ENCODE measurements at places on chromosomes 1 and 21.

DNA sequence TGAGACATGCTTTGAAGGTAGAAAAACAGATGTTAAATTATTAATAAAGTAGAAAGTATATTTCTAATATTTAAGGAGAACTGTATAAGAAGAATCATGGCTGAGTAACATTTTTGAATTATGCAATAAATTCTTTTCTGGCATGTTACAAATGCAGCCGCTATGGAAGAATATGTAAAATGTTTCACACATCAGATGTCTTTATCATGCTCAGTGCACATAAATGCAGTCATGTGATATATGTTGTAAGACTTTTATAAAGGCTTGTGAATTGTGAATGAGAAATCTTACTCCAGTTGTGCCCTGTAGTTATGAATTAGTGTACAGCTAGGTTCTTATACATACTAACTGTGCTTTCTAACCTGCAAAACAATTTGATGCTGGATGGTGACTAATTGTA, 53.5 kb downstream of the LRRC8B start:
- DNase-seq, result no peak

GRCh38 chr1:61121631-61122030, 39.3 kb downstream of the NFIA start:
- DNase-seq, result no peak

DNA sequence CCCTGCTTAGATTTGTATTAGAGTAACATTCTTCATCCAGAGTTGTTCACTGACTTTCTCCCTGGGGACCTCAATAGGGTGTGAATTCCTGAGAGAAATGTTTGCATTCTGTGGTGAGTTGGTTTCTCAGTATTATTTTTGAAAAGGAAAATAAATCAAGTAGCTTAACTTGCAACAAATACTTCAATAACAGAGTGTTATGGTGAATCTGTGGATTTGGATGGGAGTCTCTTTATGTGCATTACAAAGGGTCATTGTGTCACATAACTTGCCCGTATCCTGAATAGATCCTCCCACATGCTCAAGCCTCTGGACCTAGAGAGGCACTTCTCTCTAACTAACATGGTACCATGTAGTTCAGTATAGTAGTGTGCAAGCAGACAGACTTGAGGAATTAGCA, 68.4 kb upstream of the IPO9 start:
- DNase-seq, result peak; percentile 79

- DNase-seq, result no peak
These were observed 42.3 kb downstream of the UBE4B start for GRCh38 chr1:10074852-10075730.

- DNase-seq, result no peak
These were observed 56.0 kb downstream of the TBCE start for GRCh38 chr1:235423214-235423652.

- peak; percentile 82 for DNase-seq
These were observed 65.9 kb downstream of the NDUFS5 start for GRCh38 chr1:39091845-39092645.

DNA sequence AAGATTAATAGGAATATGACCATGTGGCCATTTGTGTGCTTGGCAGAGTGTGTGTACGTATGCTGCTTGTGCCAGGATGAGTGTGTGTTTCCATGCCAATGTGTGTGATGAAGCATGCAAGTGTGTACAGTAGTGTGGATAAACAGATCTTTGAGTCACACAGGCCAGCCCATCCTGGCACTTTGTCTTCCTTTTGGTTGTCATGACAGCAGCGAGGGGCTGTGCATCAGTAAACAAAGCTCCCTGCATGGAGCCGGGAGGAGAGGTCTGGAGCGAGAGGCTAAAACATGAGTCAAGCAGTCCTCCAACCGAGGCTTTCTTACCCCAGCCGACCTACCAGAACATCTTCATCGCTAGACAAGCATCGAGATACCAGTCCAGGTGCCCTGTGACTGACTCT, 221.2 kb downstream of the CACNA1E start:
- no peak for DNase-seq

- DNase-seq, result no peak
These were observed 1.9 kb upstream of the CFH start for GRCh38 chr1:196649990-196650389.

- DNase-seq, result peak; percentile 96
These were observed 6.3 kb upstream of the TMEM39B start for GRCh38 chr1:32066489-32066873.

DNA sequence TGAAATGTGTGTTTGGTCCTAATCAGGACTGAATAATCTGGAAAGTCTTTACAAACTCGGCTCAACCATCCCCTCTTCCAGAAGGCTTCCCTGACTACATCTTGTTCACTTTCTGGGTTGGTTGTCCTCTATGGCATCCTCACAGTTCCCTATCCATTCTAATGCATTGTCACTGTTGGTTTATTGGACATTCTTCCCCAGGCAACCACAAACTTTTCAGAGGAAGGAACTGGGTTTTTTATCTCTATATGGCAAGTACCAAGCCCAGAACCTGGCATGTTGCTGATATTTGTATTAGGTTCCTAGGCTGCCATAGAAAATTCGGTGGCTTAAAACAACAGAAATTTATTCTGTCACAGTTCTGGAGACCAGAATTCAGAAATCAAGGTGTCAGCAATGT, 363.5 kb upstream of the ST6GALNAC5 start:
- no peak for DNase-seq

DNA sequence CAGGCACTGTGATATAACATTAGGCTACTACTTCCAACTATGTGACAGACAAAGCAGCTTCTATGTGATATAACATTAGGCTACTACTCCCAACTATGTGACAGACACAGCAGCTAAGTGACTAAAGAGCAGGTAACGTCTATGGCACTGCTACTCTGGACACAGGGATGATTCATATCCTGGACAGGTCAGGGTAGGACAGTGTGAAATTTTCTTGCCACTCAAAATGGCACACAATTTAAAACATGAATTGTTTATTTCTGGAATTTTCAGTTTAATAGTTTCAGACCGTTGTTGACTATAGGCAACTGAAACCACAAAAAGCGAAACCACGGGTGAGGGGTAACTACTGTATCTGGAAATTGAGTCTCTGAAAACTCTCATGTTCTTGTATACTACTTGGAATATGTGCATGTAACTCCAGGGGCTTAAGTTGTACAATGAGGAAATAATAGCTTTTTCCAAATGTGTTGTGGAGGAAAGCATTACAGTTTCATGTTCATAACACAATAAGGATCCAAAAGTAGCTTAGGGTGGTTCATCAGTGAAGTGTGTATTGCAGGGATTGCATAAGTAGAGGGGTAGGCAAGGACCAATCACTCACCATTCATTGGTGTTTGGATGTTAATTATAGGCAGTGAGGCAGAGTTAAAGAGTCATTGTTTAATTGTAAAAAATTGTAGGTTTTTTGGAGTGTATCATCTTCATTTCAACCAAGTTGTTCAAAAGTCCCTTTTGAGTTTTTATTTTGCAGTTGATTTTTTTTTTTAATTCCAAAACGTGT, 5.3 kb downstream of the DTL start:
- DNase-seq, result peak; percentile 20

GRCh38 chr1:209622841-209623829, 29.1 kb downstream of the LAMB3 start:
- DNase-seq, result no peak

DNA sequence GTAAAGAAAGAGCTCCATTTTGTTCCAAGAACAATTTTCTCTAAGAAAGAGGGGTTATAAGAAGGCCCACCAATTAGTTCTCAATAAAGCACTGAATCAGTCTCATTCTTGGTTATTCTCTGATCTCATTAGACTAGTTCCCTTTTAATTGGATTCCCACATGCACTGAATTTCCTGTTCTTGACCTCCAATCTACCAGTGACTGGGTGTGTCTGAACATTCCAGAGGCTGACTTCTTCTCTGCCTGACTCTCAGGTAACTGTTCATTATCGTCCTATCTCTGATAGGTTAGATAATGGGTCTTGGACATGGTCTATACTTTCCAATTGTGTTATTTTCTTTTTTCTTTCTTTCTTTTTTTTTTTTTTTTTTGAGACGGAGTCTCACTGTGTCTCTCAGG, 22.7 kb downstream of the PTGS2 start:
- DNase-seq, result no peak

- DNase-seq, result no peak
These were observed 453.0 kb downstream of the NEGR1 start for GRCh38 chr1:71829346-71829745.
